Stimulated activated CD4-positive, alpha-beta T cell treated with anti-CD3 and anti-CD28 coated beads, Interleukin-2, amount 100 ng/mL, for 24 hours (primary cell): ENCODE measurements at places on chromosomes 5 and 9.
A peak's percentile ranks its signal among the peaks of the same experiment; 100 is the strongest.

GRCh38 chr9:89149726-89150125, 28.9 kb downstream of the SHC3 start:
- DNase-seq, result no peak

DNA sequence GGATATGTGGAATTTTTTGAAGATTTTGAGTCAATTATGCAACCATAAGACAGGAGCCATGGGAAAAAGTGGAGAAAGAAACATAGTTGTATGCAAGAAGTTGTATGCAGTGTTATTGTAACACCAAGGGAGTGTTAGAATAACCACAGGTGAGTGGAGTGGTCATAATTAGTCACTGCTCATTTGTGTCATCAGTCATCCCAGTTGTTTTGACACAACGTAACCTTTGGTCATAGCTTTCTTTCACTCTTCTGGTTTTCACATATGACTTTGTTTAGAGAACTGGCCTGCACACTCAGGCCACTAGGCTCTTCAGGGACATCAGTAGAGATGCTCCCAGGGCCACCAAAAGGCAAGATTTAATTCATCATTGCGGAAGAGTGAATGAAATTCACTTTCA, 158.7 kb upstream of the HMHB1 start:
- DNase-seq, result no peak

DNA sequence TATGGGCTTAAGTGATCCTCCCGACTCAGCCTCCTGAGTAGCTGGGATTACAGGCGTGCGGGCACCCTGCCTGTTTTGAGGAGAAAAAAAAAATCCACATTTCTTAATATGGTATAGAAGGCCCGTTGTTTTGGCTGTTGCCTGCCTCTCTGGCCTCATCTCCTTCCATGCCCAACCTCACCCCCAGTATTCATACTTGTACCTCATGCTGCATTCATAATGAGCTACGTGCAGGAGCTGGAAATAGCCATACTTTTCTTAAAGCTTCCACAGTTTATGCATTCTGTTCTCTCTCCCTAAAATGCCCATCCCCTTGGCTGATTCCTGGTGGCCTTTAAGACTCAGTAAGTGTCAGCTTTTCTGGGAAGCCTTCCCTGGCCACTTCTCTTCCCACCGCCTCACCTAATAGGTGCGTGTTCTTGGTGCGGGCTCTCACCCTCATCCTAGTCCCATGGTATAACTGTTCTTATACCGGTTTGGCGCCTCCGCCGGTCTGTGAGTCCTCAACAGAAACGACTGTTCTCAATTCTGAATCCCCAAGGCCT, 2.1 kb upstream of the TPM2 start:
- no peak for DNase-seq

DNA sequence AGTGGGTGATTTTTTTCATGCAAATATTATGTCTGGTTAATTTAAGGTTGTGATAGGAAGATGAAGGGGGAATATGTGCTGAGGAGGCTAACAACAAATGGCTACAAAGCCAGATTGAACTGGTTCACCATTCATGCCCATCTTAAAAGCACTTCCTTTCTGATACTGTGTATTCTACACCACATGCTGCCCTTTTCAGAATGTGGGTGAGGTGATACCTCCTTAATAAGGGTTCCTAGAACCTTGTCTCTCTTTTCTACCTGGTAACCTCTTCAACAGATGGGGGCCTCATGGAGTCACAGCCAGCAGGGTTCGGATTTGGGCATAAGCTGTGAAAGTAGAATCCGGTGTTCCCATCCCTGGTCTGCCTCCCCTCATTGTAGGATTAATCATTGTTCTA, 1064.0 kb upstream of the SEMA6A start:
- no peak for DNase-seq

GRCh38 chr5:152542741-152543140, 137.7 kb upstream of the NMUR2 start:
- no peak for DNase-seq

GRCh38 chr5:59193616-59194319, 610.9 kb downstream of the RAB3C start:
- DNase-seq, result no peak

GRCh38 chr9:4604678-4605095, 57.4 kb upstream of the PLPP6 start:
- peak; percentile 68 for DNase-seq

DNA sequence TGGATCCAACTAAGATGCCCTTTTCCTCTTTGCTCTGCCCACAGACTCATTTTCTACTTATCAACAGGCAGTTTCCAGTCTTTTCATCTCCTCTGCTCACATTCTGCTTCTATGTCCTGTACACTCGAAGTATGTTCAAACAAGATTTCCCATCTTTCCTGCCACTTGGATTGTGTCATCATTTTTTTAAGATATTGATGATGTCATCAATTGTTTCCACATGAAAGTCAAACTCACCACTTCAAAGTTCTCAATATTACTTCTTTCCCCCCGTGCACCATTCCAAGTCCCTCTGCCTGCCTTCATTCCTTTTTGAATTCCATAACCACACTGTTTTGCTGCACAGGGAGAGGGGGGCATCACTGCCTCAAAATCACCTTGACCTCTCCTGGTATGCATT, 175.0 kb upstream of the RFX3 start:
- no peak for DNase-seq

- no peak for DNase-seq
These were observed 91.7 kb downstream of the NTRK2 start for GRCh38 chr9:84761137-84761808.

- peak; percentile 40 for DNase-seq
These were observed at the start of gene KLHL3 for GRCh38 chr5:137735555-137736284. KLHL3 (minus strand) TSS chr5:137736089; CDS start chr5:137735646, 443 bp downstream.

DNA sequence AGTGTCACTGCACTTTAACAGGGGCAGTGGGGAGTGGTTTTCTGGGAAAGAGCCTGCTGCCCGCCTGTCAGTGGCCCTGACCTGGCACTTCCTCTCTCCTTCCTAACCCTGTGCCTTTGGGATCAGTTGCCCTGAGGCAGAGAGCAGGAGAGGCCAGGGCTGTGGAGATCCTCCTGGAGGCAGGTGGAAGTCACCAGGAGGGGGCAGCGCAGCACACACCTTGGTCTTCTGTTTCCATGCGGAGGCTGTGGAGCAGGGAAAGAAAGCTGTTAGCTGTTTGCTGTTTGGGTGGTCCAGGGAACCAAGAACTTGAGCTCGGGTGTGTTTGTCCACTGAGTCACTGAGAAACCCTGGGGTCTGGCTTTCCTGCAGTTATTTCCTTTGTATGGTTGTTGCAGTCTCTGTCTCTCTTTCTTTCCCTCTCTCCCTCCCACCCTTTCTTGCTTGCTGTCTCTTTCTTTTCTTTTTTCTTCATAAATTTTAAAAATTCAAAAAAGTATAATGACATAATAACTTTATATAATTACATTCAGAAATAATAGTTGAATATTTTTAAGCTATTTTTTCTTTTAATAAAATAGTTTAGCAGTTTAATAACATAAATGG, 28.1 kb downstream of the NTRK2 start:
- DNase-seq, result peak; percentile 60
